ENCODE measurements at places on chromosomes 7 and 10.

DNA sequence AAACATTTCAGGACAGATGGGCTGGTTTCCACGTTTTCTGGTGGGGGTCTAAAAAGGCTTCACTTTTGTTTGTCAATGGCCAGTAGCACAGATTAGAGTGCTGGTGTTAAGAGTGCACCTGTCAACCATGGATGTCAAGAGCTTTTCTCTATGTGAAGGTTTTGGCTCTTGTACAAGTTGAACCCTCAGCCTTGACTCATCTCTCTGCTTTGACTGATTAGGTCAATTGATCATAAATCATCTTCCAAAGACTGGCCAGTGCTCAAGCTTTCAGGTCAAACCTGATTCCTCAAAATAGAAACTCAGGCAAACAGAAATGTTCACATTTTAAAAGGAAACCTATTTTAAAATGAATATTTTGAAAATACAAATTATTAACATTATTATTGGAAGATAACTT is 59.6 kb upstream of the SP4 start:
- DNase-seq = no peak

- no peak for DNase-seq
Observed at GRCh38 chr10:50346942-50347341, 95.6 kb upstream of the ASAH2 start.

- DNase-seq = peak; percentile 79
Observed at GRCh38 chr10:103458720-103459119, at the start of gene CALHM1. TSS of gene CALHM1 (minus strand) at chr10:103458900. CDS start at chr10:103458751, 149 bp downstream.

- DNase-seq = no peak
Observed at GRCh38 chr10:96389785-96390184, 31.0 kb upstream of the OPALIN start.

DNA sequence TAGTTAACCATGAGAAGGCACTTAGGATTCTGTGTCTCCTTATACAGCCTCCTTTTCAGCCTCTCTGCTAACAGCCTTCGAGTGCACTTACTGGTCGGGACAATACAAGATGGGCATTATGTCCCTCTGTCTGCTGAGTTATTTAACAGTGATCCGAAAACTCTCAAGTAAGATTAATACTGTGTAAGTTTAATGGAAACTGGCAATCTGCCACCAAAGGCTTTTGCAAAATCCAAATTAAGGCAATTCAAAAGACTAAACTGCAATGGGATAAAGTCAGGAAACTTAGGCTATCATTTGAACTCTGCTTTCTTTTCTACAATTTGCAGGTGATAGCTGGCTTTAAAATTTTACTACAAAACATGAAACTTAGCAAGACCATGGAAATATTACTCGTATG is 477.8 kb downstream of the TFEC start:
- no peak for DNase-seq

- DNase-seq = no peak
Observed at GRCh38 chr7:41292487-41292886, 410.4 kb downstream of the INHBA start.

- DNase-seq = peak; percentile 24
Observed at GRCh38 chr7:19121977-19122588, 4.6 kb upstream of the TWIST1 start.

DNA sequence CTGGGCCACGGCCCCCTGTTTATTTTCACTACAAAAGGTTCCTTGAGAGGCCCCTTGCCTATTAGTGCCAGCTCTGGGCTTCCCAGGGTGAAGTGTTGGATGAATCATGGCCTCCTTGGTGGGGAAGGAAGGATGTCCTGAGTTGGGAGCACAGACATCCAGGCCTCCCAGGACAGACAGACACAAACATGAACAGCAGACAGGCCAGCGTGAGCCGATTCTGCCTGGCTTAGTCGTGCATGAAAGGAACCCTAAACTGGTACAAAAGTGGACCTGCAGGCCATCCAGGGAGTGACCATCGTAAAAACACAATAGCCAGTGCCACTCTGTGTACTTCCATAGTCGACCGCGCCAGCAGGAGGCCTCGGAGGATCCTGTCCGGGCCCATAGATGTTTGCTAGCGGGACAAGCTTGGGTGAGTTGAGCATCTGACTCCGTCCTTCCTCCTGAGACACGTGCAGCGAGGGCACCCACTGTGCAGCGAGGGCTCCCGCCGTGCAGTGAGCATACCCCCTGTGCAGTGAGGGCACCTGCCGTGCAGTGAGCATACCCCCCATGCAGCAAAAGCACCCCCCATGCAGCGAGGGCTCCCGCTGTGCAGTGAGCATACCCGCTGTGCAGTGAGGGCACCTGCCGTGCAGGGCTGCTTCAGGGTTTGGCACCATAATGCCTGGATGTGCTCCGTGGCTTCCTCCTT is 51.3 kb upstream of the PRKAR1B start:
- DNase-seq = no peak

GRCh38 chr7:21454182-21454581 is 26.3 kb downstream of the SP4 start:
- no peak for DNase-seq

DNA sequence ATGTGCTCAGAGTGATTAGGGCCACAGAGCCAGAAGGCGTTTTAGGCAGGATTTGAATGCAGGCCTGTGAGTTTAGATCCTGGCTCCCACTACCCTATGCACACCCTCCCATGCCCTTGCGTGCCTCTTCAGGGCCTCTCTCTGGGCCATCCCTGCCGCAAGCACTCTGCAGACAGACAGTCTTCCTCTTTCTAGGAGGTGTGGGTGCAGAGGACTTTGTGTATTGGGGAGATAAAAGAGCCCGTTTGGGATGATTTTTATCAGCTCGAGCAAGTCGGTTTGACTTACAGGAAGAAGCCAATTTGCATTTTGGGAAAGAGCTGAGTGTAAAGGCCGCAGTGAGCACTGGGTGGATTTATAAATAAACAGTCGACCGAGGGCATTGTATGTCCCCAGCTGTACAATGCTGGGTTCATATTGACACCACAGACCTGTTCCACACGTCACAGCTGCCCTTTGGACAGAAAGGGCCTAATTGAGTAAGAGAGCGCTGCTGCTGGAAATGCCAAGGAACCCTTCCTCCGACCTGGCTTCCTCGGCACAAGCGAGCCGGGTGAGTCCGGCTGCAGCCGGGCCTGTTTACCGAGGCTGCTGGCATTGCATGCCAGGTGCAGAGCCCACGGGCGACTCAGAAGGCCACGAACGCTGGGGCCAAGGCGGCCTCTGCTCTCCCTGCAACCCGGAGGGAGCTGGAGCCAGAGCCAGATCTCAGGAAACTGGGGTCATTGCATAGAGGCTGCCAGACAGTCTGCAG is 25.1 kb downstream of the ZMIZ1 start:
- no peak for DNase-seq

GRCh38 chr10:71972746-71973695 is 8.8 kb downstream of the CHST3 start:
- no peak for DNase-seq

- no peak for DNase-seq
Observed at GRCh38 chr10:72310636-72311035, 36.9 kb downstream of the DDIT4 start.

DNA sequence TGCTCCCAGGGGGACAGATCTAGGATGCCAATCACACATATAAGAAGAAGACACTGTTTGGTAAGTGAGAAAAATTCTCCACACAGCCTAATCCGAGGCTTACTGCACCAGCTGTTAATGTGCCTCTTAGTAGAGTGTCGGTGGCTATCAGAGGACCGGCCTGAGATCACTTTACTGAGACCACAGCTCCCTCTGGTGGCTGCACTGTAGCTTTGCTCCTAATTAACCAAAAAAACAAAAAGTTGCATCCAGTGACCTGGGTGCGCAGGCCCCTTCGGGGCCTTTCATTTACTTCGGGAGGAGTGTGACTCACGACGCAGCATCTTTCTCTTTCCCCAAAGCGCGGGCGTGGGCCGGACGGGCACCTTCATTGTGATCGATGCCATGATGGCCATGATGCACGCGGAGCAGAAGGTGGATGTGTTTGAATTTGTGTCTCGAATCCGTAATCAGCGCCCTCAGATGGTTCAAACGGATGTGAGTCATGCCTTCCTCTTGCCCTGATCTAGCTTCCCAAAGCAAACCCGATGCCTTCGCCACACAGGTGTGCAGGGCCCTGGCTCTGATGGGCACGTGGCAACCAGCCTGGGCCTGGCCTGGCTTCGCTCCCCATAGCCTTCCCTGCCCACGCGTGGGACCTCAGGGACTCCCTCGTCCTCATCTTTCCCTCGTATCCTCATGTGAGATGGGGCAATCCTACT is 56.7 kb downstream of the MKI67 start:
- DNase-seq = peak; percentile 46

- DNase-seq = no peak
Observed at GRCh38 chr7:55345292-55345691, 19.8 kb upstream of the LANCL2 start.

DNA sequence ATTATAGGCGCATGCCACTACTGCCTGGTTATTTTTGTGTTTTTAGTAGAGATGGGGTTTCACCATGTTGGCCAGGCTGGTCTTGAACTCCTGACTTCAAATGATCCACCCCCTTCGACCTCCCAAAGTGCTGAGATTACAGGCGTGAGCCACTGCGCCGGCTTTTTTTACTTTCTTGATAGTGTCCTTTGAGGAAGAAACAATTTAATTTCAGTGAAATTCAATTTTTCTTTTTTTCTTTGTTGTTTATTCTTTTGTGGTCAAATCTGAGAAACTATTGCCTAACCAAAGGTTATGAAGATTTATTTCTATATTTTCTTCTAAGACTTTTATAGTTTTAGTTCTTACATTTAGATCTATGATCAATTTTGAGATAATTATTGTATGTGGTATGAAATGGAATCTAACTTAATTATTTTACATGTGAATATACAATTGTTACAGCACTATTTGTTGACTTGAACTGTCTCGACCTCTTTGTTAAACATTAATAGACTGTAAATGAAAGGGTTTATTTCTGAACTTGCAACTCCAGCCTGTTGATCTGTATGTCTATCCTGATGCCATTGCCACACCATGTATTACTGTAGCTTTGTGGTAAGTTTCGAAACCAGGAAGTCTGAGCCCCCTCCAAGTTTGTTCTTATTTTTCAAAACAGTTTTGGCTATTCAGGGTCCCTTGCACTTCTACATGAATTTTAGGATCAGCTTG is 19.8 kb upstream of the RASSF4 start:
- no peak for DNase-seq

DNA sequence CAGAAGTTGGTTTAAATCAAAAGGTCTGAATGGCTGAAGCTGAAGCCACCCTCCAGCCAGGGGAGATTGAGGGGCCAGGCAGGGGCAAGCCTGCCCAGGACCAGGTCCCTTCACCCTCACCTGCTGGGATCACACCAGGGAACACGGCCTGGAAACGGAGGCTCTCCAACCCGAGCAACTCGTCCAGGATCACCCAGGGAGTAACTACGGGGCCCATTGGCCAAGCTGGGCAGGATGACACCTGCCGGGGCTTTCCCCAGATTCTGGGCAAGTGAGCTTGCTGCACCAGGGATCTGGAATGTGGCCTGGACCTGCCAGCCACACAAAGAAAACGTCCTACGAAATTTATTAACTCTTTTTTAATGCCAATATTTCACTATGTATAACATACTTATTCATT is 30.4 kb upstream of the PPP2R2D start:
- DNase-seq = no peak

- no peak for DNase-seq
Observed at GRCh38 chr10:51574248-51575048, 124.9 kb downstream of the CSTF2T start.

- DNase-seq = no peak
Observed at GRCh38 chr10:75887992-75888680, 456.7 kb downstream of the LRMDA start.
